ENCODE measurements at places on chromosomes 5 and 9. TPM values are rescaled to one million over a fixed set of nuclear protein-coding genes. Genes with fewer than 3 reads are reported as not detected.

Gene EFNA5
- 0.93 TPM for total RNA-seq

Gene ELOVL7
- total RNA-seq = 2.3 TPM

Gene SLC25A2
- 0.42 TPM for total RNA-seq

Gene TEX48
- not detected for total RNA-seq

Gene DAB2IP
- total RNA-seq = 13.1 TPM

DNA sequence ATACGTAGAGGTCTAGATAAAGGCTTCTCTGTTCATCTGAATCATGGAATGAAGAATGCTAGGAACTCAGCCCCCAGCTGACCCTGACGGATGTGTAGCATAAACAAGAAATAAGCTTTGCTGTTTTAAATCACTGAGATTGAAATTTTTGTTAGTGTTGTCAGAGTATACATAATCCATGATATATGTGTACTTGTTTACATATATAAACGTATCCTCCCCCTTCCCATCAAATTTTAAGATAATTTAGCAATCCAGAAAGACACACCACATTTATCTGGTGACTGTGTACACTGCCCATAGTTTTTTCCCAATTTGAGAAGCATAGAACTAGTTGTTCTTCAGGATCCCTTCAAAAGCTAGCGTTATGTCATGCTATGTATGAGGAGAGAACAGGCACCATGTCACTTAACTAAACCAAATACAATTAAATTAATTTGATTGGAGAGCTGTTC, 80.8 kb upstream of the OSMR start:
- DNase-seq = no peak

DNA sequence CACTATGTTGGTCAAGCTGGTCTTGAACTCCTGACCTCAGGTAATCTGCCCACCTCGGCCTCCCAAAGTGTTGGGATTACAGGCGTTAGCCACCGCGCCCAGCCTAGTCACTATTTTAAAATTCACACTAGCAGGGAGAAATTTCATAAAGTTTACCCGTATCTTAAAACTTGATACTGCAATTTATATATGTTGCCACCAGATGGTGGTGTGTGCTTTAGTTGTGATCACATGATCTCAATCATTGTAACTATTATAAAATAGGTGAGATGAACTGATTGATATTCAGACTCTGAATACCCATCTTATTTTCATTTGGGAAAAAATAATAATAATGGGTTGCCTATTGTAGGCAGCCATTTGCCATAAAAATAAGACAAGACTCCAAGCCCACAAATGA, 1330.4 kb upstream of the WWC1 start:
- no peak for DNase-seq

- DNase-seq = no peak
Measured at GRCh38 chr9:20408513-20408912, 213.8 kb downstream of the MLLT3 start.

DNA sequence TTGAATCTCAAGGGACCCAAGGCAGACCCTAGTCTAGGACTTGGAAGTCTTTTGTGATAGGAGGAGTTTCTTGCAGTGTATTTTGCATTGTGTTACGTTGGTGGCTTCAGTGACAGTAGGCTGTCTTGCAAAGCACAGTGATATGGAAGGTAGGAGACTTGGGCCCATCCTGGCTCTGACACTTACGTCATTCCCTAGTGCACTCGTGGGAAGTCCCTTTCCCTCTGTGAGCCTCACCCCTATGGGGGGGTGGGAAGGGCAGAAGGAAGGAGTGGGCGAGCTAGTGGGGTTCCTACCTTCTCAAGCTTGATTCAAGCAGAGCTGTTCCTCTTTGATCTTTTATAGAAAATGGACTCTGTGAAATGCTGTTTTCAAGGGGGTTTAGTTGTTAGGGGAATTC, 9.2 kb upstream of the TEX53 start:
- DNase-seq = no peak

- no peak for DNase-seq
Measured at GRCh38 chr9:130780865-130781504, 54.1 kb upstream of the ABL1 start.

DNA sequence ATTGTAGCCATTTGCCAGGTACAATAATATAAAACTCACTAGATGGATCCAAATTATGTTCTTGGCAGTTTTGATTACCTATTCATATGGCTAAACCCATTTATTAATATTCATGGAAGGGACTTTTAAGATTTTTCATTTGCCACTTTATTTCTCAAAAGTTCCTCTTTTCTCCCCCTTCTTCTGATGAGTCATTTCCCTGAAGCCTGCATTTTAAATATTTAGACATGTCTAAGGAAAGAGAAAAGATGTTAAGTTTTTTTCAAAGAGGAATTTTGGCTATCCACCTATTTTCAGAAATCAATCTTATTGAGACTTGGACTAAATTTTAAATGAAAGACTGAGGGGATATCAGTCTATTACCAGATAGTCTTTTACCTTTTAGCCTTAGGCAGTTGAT, 1189.4 kb downstream of the EFNA5 start:
- DNase-seq = no peak

- no peak for DNase-seq
Measured at GRCh38 chr5:8851101-8851500, 694.8 kb downstream of the SEMA5A start.

- no peak for DNase-seq
Measured at GRCh38 chr9:77375956-77376532, 198.7 kb downstream of the VPS13A start.

GRCh38 chr9:133238272-133238850, 29.3 kb upstream of the OBP2B start:
- DNase-seq = peak; percentile 89

DNA sequence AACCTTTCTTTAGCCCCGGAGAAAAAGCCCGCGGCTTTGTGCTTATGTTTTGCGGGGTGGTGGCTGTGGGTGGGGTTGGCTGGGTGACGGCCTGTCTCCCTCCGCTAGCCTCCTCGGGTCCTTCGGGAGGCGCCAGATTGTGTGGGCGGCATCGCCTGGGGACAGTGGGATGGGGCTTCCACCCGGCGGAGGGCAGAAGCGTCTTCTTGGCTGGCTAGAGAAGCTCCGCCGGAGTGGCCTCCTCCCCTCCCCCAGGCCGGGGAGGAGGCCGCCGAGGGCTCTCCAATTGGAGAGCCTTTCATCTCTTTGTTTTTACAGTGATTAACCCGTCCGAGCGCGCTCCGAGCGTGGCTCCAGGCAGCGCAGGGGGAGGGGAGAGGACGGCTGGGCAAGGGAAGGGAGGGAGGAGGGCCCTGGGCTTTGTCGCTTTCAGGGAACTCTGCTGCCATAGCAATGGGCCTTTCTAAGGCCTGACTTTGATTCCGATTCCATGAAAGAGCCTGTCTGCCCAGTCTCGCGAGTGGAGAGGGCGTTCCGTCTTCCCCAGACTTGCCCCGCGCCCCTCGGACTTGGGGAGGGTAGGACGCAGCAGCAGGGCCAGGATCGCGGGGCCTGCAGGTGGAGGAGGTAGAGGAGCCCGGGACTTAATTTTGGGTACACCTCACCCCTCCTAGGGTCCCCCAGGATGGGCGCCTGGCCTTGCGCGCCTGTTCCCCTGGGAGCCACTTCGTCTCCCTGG, 36.7 kb upstream of the TIFAB start:
- no peak for DNase-seq

DNA sequence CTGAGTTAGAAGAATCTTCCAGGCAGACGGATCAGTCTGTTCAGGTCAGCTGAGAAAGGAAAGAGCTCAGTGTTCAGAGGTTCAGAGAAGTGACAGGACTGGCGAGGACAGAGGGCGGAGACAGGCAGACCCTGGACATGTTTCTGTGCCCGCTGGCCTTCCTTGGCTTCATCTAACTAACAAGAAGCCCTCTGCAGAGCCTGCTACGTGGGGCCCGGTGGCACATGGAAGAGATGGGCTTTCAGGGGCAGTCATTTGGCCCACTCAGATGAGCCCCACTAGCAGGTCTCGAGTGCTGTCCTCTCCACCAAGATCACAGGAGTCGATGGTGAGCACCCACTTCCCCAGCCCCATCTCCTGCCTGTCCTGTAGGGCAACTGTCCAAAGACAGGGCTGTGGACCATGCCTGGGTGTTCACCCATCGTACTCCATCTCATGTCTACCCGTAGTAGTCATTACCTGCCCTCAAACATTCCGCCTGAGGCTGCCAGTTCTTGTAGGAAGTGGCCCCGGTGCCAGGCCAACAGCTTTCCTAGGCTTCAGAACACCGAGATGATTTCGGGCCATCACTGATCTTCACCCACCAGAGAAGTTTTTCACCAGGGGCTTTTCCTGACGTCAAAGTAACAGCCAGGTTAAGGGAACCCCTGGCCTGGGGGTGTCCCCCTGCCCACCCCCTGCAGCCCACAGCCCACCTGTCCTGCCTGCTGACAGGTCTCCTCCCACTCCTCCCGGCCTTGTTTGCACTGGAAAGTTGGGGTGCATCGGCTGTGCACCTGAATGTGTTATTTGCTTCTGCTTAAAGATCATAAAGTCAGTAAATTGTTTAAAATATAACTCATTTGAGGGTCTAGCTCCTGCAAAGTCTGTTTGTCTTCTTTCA, 14.0 kb downstream of the IRX2 start:
- DNase-seq = no peak

- no peak for DNase-seq
Measured at GRCh38 chr5:109486200-109486804, 76.5 kb upstream of the PJA2 start.

DNA sequence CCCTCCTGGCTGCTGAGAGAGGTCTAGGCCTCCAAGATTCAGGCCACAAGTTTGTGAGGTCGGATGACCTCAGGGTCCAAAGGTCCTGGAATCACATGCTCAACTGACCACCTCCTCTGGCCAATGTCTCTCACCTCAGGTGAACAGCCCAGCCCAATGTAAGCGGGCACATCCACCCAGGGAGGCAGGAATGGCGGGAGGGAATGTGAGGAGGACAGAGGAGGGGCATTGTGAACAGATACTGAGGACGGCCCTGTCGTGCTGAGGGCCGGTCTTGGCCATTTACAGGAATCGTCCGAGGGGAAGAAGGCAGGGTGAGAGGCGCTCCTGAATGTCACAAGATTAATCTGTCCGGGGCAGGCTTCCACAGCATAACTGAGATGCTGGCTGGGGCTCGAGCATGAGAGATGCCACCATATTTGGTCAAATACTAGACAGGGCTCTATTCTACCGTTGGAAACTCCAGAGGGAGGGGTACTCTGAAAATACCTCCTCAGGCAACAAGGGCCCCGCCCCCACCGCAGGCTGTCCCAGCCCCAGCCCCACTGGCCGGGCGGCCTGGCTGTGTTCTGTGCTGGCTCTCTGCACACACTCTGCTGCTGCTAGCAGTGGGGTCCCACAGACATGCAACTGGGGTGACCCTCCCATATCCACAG, 1.5 kb upstream of the IL17B start:
- DNase-seq = no peak

GRCh38 chr9:76451234-76451633, 7.7 kb upstream of the GCNT1 start:
- DNase-seq = no peak

DNA sequence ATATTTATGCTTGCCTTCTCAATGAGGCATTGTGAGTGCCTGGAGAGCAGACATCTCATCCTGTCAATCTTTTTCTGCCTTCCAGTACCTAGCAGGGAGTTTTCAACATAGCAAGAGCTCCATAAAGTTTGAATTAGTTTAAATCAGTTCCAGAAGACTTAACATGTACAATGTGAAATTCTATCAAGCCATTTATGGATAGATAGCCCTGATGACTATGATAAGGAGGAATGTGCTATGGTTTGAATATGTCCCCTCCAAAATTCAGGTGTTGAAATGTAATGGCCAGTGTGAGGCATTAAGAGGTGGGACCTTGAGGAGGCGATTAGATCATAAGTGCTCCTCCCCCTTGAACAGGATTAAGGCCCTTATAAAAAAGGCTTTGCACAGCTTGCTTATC, 306.9 kb upstream of the SMARCA2 start:
- no peak for DNase-seq

DNA sequence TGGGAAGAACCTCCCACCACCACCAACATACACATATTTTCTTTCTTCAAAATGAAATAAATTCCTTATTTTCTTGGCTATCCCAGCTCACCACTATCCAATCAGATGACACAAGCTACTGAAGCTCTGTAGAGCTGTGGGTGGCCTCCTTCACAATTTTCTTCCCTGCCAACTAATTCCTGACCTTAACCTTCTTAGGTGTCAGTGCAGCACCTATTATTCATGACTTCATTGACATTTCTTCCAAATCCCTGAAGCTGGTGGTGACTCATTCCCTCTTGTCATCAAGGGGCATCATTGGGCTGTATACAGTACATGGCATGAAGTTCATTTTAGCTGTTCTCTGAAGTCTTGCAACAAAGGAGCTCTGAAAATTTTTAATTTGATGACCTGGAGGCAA, 42.0 kb upstream of the ADRA1B start:
- no peak for DNase-seq

DNA sequence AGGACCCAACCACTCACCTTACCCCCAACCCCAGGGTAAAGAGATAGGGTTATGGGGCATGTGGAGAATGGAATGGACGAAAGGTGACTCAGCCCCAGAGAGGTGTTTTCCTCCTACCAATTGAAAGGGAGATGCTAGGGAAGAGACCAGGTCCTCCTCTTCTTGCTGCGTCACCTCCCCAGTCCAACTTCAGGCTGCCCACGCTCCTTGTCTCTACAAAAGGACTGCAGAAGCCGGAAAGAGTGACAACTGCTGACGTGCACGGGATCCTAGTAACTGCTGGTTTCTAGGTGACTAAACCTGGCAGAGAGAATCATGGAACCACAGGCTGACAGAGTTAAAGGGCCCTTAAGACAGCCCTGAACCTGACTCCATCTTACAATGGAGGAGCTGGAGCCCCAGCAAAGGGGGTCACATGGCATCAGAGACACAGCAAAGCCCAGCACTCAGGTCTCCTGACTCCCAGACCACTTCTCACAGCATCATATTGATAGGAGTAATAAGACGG, 2.2 kb downstream of the GPX3 start:
- no peak for DNase-seq

DNA sequence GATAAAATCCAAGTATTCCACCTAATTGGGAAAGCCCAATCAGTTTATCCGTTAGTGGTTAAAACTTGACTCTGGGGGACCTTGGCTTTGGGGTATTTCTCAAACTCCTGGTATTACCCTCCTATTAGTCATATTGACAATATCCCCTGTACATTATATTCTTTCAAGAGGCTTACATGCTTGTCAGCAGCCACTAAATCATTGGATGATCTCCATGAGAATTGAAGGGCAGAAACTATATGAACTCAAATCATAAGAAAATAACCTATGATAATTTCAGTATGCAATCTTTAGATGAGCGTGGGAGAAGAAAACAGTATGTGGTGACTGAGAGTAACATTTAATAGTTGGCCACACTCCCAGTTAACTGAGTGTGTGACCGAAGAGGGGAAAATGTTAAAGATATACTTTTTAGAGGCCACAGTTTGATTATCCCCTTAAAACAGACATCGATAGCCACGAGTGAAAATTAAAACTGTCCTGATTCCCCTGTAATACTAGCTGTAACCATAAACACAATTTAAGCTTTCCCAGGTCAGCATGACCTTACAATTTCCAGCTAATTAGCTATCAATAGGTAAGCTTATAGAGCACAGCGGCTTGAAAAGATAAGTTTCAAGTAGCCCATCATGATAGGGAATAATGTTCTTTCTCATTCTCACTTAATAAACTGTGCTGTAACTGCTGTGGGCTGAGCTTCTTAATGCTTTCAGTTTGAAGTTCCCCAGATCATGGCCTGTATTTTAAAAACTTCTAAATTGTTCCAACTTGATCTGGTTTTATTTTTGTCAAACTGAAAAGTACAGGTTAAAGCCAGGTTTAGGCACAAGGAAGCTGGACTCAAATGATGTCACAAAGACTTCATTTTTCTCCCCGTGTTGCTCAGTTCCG, 58.6 kb downstream of the PUM3 start:
- DNase-seq = no peak

All from liver (tissue), 10 donors.